Hematopoietic multipotent progenitor cell treated with erythropoietin and hydrocortisone succinate and interleukin-3 and kit ligand, for 17 days (in vitro differentiated cells): ENCODE measurements at places on chromosomes 11 and 22.

DNA sequence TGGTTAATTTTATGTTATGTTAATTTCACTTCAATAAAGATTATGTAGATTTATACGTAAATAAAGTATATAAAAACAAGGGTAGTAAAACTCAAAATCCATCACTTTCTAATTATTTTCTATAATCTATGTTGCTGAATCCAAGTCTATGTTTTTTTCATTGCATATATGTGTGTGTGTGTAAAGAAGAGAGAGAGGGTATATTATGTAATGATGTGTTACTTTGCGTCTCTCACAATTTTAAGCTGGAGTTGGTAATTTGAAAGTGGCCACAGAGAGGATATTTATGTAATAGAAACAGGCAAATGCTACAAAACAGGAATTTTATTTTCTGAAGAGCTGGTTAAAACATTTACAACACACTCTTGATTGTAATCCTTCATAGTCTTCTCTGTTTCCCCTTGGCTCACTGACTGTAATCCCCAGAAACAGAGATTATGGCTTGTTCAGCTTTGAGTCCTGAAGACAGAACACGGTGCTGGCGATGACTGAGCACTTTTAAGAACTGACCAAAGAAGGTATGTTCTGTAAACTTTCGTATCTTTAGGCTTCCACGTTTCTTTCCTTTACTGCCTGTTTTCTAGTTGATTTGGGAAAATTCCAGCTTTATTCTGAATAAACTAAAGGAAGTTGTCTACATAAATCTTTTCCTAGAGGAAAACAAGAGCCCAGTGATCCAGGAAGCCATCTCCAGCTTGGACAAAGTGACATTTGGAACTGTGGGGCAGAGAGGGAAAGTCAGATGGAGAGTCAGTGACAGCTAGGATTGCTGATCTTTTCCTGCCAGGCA lies 43.6 kb downstream of the OR2AG2 start:
- no peak for DNase-seq

DNA sequence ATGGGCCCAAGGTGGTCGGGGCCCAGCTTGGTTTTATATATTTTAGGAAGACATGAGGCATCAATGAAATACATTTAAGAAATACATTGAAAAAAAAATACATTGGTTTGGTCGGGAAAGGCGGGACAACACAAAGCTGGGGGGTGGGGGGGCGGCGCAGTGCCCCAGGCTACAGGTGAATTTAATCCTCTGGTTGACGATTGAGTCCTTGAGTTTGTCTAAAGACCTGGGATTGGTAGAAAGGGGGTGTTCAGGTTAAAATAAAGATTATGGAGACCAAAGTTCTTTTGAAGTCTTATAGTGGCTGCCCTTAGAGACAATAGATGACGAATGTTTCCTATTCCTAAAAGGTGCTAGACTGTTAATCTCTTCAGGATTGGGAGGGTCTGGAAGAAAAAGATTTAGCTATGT lies 3.1 kb downstream of the IFITM1 start:
- DNase-seq = no peak

GRCh38 chr11:12702999-12703453 lies 28.8 kb downstream of the TEAD1 start:
- DNase-seq = no peak

- no peak for DNase-seq
Measured at GRCh38 chr22:35590634-35591295, 26.4 kb downstream of the MB start.

GRCh38 chr11:88521799-88522201 lies 184.3 kb upstream of the CTSC start:
- DNase-seq = no peak

DNA sequence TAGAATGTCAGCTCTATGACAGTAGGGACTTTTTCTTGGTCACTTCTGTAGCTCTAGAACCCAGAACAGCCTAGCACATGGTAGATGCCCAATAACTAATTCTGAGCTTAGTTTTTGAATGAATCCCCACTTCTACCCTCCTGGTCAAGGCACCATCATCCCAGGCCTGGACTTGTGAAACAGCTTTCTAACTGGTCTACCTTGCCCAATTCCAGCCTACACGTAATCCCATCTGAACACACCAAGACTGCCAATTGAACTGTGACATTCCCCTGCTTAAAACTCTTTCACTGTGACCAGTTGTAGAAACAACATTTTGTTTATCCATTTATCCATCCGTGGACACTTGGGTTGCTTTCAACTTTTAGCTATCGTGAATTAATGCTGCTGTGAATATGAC lies 6.1 kb upstream of the FOLR3 start:
- no peak for DNase-seq

DNA sequence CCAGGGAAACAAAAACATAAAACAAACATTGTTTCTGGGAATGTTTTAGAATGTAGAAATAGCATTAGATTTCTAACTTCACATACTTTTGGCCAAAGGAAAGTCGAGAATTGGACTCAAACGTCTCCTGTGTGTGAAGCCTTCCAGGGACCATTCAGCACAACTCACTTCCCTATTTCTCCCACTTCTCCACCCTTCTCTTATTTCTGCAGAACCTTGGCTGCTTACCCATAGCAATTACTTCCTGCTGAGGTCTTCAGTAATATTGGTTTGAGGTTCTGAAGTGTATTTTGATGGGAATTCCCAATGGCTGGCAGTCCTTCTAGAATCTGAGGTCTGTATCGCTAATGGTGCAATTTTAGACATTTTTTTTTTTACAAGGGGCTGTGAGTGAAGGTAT lies 158.3 kb upstream of the SNX19 start:
- DNase-seq = no peak

GRCh38 chr22:37819105-37819433 lies 4.1 kb upstream of the GALR3 start:
- no peak for DNase-seq

DNA sequence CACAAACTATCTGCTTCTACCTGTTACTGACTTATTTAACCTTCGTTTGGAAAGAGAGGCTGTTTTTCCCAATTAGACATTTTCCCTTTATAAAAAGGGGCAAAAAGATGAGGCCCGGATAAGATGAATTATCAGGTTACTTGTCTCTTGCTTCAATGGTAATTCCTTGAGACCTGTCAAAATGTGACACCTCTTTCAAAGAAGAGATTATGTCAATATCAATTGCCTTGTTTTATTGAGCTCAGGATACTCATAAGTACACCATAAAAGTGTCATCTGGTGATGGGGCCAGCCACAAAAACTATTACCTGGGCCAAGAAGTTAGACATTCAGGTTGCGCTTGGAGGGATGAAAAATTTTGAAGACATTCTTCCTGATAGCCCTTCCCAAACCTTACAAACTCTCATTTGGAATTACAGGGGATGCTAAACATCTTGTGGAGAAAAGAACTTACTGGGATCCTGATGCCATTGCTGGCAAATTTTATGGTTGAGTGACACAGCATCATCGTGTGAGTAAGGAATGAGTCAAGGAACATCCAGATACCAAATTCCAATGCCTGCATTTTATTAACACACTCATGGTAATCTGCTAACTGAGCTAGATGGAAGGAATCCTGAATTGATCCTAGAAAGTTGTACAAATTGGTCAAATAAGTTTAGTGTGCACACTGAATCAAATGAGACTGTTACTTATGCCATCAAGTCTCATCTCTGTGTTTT lies 1071.2 kb downstream of the LRRC4C start:
- DNase-seq = no peak

GRCh38 chr11:67416416-67417335 lies 1.2 kb downstream of the CARNS1 start:
- DNase-seq = peak; percentile 67

- no peak for DNase-seq
Measured at GRCh38 chr11:119460582-119460981, 37.6 kb upstream of the THY1 start.

DNA sequence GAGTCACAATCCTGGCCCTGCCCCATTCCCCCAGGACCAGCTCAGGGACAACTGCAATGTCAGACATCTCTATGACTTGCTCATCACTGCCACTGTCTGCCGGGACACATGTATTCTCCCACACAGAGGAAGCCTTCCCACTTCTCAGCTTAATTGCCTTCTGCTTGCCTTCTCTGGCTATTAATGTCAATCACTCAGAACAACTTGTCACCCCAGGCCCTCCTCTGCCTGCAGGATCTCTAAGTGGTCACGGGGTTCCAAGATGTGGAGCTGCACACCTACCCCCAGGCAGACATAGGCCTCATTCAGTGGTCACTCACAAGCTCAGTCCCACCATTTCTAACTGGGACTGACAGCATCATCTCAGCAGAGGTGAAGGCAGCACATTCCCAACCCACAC lies 15.1 kb downstream of the PLEKHA7 start:
- no peak for DNase-seq

DNA sequence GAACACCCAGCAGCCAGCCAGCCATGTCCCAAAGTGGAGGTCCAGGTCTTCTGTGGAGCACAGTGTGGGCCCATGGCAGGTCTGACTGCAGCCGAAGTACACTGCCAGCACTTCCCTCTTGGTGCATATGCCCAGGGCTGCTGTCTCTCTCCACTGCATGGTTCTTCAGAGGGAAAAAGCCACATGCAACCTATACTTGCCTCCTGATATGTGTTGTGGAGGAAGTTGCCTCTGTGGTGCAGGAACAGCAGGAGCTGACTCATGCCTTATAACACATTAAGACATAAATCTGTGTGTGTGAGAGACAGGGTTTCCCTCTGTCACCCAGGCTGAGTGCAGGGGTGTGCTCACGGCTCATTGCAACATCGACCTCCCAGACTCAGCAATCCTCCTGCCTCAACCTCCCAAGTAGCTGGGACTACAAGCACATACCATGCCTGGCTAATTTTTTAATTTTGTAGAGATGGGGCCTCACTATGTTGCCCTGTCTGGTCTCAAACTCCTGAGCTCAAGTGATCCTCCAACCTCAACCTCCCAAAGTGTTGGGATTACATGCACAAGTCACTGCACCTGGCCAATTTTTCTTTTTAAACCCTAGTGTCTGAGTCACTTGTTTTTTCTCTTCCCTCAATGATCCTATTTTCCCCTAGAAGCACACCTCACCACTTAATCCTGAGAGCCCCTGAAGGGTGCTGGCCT lies 98.8 kb downstream of the MPPED2 start:
- no peak for DNase-seq

DNA sequence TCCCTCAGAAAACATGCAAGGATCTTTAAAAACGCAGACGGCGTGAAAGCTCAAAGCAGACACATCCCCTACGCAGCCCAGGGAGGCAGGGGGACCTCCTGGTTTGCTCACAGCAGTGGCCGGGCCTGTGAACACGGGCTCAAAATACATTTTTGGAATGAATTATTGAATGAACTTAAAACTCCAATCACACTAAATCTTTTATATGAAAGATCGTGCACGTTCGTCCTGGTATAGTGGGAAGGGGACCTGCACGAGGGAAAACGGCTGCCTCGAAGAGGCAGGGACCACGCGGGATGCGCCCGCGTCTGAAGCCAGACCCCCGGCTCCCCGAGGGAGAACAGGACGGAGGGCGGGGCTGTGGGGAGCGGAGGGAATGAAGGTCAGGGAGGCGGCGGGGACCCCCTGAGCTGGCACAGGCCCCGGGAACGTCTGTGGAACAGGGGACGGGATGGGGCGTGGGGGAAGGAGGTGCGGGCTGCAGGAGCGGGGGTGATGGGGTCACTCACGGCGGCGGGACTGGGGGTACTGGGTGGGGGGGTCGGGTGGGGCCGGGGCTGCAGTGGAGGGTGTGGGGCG lies 1.3 kb upstream of the PANX2 start:
- DNase-seq = no peak

GRCh38 chr11:111082664-111083063 lies 162.9 kb upstream of the POU2AF2 start:
- DNase-seq = no peak

- peak; percentile 57 for DNase-seq
Measured at GRCh38 chr11:102733232-102733875, 8.6 kb upstream of the MMP8 start.

- no peak for DNase-seq
Measured at GRCh38 chr22:27983361-27983791, 64.3 kb upstream of the PITPNB start.

- DNase-seq = no peak
Measured at GRCh38 chr22:48316257-48317250, 1511.1 kb downstream of the BRD1 start.

DNA sequence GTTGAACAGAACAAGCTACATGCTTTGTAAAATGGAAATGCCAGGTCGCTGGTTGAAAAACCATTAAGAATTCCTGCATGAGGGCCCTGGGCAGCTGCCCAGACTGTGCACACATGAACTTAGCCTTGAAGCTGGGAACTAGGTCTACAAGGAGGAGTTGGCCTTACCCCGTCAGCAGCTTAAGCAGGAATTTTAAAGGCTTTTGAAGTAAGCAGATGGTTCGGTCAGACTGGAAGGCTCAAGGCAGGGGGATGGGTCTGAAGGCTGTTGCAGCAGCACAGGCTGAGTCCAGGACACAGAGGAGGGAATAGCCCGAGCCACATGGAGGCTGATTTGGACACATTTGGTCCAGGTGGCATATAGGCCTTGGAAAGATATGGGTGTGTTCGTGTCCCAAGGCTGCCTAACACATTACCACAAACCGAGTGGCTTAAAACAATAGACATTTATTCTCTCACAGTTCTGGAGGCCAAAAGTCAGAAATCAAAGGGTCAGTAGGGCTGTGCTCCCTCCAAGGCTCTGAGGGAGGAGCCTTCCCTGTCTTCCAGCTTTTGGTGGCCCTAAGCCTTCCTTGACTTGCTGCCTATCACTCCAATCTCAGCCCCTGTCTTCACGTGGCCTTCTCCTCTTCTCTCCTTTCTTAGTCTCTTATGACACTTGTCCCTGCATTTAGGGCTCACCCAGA lies 11.6 kb downstream of the LIF start:
- no peak for DNase-seq

DNA sequence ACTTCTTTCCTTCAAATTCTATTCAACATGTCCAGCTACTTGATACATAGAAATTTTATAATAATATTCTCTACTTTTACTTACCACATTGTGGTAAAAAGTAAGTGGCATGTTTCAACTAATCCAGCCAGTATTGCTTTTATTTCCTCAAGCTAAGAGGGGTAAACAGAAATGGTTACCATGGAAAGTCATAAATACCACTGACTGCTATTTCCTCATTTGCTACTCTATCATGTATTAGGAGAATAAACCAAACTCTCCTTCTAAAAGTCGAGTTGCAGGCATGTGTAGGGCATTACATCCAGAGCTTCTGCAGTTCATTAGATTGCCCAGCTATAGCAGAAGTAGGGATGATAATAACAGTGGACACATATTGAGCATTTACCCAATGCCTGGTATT lies 208.4 kb downstream of the MAML2 start:
- DNase-seq = no peak

GRCh38 chr11:58671983-58672633 lies 49.6 kb downstream of the CNTF start:
- DNase-seq = no peak

DNA sequence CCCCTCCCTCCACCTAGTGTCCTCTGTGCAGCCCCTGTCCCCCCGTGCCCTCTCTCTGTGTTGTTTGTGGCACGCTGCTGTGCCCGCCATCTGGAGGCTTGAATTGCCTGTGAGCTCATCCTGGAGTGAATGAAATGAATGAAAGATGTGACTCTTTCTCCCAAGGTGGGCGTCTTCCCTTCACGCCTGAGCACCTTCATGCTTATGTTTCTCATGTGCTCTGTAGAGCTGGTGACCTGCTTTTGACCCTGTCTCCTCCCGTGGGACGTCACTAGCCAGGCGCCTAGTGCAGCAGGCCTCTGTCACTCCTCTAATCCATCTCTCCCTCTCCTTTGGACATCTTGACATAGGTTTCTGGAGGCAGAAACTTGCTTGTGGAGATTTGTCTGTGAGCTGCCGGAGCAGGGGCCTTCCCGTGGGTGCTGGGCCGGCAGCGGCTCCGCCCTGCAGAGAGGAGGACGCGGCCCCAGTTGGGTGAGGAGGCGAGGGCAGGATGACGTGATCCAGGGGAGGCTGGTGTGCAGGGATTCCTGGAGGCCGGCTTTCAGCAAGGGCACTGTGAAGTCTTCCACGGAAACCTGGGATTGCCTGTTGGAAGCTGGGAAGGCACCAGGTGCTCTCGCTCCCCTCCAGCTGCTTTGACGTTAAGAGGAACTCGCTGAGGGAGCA lies 40.6 kb downstream of the MUC6 start:
- no peak for DNase-seq
